ENCODE measurements at places on chromosomes 1 and 21.

- no peak for DNase-seq
Measured at GRCh38 chr21:46163380-46163779, 8.0 kb upstream of the FTCD start.

GRCh38 chr1:42936309-42937078 is 22.2 kb downstream of the SLC2A1 start:
- peak; percentile 53 for DNase-seq

DNA sequence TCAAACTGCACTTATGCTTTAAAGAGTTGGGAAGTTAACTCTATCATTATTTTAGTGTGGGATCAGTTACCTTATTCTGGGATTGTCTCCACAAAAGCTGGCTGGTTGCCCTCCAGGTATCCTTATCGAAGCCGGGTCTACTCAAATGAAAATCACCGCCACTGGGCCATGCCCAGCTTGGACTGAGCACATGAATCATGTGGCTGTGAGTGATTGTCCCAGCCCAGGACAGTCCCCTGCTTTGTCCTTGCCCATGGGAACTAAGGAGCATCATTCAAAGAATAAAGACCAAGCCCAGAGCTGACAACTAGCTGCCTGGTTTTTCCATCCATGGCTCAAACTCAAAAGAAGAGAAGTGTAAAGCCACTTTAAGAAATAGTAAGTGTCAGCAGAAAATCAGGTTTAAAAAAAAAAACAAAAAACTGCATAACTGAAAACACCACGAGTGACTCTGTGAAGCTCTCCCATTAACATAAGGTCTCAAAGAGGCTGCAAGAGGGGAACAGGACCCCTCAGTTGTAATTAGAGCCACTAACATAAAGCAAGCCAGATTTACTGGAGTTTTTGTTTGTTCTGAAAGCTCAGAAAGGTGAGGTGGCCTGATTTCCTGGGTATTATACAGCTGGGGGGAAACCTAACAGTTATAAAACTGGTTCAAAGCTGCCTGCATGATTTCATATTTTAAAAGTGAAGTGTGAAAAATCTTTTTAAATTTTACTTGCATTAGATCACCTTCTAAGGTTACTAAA is 91.5 kb downstream of the KIF14 start:
- no peak for DNase-seq

DNA sequence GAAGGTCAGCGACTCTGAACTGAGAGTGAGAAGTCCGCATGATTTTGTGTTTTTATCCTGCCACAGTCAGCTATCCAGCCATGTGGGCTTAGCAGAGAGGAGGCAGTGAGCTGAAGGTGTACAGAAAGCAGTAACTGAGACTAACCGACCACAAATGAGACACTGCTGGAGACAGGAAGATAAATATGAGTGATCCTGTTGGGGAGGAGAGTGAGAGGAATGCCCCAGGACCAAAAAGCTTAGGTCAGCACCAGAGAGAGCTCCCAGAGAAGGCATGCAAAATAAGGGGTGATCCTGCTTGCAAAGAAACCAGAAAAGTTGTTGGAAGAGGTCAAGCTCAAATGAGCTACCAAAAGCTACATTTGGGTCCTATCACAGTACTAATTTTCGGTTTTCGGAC is 63.7 kb downstream of the HLCS start:
- peak; percentile 16 for DNase-seq

DNA sequence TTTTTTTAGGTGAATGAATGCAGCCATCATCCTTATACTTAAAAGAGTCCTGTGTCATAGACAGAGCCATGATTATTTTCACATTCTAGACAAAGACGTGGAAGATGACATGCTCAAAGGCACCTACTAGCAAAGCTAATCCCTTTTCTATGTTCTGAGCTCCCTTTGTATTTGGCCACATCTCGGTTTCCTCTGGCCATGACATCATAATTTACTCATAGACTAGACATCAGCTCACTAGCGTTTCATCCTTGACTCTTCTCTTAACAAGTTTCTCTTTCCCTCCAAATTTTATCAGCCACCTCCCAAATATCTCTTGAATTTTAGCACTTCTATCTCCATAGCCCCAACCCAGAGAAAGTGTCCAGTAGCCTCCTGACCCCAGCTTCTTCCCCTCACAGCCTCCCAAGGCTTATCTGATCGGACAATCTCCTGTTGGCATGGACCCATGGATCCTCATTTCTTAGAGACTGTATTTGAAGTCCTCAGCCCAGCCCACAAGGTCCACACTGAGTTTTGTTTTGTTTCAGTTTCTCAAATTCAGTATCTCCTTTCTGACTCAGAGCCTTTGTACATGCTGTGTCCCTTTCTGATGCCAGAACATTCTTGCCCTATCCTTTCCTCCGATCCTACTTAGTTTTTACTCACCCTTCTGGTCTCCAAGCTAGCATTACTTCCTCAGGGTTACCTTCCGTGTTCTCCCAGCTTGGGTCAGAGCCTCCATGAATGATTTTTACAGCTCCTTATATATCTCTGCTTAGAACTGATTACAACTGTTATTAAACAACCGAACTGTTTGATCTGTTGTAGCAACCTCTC is 33.0 kb upstream of the EPS8L3 start:
- DNase-seq = peak; percentile 70

DNA sequence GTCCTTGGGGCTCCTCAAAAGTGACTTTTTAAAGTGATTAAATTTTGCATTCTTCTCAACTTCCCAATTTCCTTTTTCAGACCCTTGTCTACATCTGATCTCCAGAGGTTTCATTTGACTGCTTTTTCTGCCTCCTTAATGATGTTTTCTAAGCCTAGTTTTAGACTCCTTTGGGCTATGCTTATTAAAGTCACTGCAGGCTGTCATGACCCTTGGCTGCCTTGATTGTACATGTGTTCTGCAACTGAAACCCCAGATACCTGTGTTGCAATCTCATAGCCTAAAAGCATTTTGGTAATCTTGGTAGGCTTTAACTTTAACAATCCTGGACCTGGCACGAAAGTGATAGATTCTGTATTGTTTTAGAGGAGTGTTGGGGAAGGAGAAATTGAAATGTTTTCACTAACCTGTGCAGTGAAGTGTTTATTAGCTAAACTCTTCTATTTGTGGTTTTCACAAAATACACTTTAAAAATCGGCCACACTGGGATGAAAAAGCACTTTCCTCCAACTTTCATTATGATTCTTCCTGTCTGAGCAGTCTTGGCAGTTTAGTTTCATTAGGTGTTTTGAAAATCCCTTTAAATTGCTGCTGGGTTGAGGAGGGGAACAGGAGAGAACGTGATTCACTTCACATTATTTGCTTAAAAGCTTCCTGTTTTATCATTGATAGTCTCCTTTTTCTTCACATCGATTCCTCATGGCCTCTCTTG is 4.9 kb downstream of the MACO1 start:
- DNase-seq = no peak

DNA sequence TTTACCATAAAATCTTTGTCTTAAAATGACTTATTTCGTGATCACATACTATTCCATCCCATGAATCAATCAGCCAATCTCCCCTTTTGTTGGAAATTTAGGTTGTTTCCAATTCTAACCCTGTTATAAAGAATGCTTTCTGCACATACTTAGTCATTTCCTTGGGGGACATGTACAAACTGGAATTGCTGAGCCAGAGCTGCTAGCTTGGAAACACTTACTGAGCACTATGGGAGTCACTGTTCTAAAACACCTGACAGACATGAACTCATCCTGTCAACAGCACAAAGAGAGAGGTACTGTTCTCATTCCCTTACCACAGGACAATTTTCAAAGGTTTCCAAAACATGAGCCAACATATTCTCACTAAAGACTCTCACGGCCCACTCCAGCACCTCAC is 32.1 kb downstream of the AK2 start:
- peak; percentile 44 for DNase-seq

DNA sequence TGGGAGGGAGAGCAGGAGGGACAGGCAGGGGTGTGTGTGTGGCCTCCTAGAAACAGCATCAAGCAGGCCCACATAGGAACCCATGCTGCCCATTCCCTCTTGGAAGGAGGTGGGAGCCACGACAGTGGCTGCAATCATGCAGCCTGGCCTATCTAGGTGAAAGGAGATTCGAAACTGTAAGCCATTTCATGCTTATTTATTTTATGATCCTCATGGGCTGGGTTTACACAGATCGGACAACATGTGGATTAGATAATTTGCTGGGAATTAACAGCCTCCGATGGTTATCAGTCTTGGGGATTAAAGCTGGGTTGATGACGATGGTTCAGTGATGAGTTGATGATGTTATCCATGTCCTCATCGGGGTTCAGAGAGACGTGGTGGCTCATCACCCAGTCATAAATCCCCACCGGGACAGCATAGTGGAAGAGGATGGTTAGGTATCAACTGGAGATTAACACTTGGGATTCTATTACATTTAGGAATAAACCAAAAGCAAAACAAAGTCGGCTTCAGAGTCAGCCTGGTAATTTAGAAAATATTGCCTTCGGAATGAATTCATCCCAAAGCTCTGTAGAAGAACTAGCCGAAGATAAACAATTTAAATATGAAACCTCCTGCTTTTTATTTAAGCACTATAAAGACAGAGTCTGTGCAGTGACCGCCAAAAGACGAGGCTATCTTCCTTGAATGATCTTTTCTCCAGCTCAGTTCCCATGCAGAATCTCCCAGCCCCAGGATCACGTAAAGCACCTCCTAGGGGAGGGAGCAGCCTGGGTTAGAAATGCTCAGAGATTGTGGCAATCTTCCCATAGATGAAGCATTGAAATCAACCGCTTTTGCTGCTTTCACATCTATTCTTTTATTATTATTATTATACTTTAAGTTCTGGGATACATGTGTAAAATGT is 252.8 kb downstream of the FOXD2 start:
- DNase-seq = no peak

DNA sequence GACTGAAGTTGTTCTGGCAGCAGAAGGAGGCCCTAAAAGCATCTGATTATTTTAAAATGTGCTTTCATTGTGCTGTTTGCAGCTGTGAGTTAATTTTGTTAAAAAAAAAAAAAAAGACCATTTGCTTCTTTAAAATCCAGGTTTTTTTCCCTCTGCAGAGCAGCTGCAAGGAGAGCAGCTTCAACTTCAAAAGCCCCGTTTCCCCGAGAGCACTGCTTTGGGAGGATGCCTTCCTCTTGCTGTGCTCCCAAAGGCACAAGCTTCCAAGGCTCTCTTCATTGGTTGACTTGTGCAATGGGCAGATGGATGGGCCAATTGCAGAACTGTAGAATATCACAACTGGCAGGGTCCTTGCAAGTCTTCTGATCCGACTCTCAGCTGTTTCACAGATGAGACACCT is 459.2 kb upstream of the PKN2 start:
- DNase-seq = no peak

DNA sequence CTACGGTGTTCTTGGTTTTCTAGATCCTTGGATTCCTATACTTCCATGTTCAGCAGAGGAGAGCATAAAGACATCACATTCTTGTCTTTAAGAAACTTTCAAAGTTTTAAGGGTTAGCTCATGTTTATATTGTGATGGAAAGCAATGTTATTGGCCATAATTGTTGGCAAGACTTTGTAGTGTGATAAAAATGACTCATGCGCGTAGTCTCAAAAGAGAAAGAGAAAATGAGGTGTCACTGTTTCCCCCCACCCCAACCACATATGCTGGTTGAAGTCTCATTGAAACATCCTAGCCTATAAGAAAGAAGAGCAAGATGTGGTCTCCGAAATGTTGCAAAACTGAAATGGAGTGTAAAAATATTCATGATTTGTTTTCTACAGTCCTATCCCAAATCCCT is 348.8 kb downstream of the PTBP2 start:
- DNase-seq = peak; percentile 47

DNA sequence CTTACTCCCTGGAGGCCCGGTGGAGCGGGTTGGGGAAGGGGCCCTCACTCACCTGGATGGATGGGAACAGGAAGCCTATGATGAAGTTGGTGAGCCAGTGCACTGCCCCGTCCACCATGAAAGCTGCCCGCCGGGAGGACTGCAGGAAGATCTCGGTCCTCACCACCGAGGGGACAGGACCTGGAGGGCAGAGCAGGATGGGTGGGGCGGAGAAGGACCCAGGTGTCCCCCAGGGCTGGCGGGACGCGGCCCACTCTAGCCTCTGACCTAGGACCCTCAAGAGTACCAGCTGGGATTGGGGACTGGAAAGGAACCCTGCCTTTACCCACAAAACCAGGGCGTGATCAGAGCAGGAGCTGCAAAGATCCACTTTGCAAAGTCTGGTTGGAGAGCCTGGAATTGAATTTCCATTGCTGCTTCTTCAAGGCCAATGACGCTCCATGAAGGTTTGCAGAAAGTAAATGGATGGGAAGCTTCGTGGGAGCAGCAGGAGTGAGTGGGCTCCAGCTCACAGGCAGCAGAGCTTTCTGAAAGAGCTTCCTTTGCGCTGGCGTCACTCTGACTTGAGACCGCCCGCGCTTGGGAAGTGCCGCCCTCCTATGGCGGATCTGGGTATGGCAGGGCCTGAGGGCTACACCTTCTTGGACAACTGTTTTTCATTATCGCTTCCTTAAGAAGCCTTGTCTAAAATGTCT is 21.4 kb downstream of the SLC2A7 start:
- peak; percentile 86 for DNase-seq

DNA sequence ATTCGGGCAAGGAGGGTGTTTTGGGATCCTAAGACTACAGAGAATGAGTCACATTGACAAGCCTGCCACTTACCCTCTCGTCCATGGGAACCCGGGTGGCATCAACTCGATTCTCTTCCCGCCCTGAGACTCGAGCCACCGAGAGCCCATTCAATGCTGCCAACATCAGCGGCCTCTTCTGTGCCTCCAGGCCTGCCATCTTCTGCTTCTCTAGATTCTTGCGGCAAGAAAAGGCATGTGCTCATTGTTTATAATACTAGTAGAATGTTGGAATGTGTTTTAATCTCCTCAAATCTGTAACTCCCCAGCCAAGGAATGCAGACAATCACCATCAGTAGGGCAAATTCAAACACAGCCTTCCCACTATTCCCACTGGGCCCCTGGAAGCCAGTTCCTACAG is 96.9 kb downstream of the SMYD2 start:
- peak; percentile 80 for DNase-seq

DNA sequence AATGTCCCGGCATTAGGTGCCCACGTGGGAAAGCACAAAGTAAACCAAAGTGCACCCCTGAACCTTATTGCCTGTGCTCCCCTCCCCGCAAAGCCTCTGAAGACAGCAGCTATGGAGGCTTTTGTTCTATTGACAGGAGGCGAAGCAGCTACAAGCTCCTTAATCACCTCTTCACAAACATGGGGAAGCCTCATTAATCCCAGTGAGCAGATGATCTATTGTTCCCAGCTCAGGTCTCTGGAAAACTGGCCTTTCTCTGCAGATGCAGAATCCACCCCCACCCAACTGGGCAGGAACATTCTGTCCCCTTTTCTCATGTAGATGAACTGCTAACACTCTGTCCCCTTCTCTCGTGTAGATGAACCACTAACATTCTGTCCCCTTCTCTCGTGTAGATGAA is 190.5 kb upstream of the CSF3R start:
- DNase-seq = no peak

- no peak for DNase-seq
Measured at GRCh38 chr1:179950651-179951050, 4.0 kb upstream of the CEP350 start.

DNA sequence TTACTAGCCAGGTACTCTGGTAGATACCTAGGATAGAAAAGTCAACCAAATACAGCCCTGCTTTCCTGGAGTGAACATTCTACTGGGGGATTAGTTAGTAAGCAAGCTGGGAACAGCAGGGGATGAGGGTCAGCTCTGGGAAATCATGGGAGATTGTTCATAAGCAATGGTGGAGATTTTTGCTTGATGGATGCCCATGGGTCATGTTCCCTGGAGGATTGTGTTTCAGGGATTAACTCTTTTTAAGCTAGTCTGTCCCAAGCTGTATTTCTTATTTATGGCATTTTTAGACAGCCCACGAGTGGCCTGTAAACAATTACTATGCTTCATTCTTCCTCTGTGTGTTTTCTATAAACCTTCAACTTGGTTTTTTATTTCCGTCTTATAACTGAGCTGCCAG is 18.9 kb downstream of the CACHD1 start:
- DNase-seq = no peak
